ENCODE measurements at places on chromosomes 2 and 18.
A peak's percentile ranks its signal among the peaks of the same experiment; 100 is the strongest.

- DNase-seq: no peak
Measured at GRCh38 chr2:143907801-143908200, 612.1 kb downstream of the ZEB2 start.

DNA sequence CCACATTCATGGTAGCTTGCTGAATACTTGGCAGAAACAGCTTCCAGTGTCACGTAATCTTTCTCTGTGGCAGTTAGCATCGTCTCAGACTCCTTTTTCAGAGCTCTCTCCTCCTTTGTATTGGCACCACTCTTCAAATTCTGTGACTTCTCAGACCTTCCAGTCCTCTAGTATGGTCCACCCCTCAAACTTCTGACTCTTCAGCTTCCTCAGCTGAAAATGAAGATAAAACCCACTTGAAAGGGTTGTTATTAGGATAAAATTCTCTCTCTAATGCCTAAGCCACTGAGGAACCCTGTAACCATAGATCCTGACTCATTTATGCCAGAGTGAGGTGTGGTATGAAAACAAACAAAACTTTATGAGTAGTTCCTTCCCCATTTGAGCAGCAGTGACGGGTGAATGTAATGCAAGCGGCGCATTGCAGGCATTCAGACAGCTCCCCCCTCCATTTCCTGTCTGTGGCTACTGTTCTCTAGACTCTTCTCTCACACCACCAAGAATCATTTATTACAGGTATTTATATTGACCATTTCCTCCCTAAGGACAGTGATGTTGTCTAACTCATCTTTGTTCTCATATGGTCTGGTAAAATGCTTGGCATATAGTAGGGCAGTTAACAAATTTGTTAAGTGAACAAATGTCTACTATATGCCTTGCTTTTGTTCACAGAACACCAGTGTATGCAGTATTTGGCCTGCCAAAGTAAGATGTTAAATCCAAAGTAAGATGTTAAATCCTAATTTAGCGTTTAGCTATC, 35.3 kb downstream of the GALNT1 start:
- DNase-seq: no peak

- DNase-seq: no peak
Measured at GRCh38 chr2:176115883-176116813, at the start of gene HOXD10. TSS of gene HOXD10 (plus strand) at chr2:176116778. CDS start at chr2:176116834, 56 bp downstream.

DNA sequence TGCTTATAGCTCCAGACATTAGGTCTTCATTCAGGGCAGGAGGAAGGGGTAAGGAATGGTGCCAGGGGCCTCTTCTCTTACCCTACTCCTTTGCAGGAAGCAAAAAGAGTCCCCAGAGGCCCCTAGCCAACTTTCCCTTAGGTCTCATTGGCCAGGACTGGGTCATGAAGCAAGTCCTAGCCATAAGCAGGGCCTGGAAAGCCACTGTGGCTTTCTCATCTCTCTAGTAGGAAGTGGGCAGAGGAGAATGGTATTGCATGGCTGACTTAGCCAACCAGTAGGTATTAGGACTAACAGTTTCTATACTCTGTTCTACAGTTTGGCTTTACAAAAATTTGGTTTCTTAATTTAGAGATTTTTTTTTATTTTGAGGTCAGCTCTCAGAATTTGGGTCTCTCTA, 4.8 kb downstream of the FAM228A start:
- no peak for DNase-seq

- no peak for DNase-seq
Measured at GRCh38 chr2:239186516-239187357, 214.1 kb downstream of the HDAC4 start.

GRCh38 chr2:168939918-168940317, 38.8 kb downstream of the G6PC2 start:
- DNase-seq: no peak

GRCh38 chr18:58695772-58696171, 24.5 kb downstream of the MALT1 start:
- DNase-seq: no peak

DNA sequence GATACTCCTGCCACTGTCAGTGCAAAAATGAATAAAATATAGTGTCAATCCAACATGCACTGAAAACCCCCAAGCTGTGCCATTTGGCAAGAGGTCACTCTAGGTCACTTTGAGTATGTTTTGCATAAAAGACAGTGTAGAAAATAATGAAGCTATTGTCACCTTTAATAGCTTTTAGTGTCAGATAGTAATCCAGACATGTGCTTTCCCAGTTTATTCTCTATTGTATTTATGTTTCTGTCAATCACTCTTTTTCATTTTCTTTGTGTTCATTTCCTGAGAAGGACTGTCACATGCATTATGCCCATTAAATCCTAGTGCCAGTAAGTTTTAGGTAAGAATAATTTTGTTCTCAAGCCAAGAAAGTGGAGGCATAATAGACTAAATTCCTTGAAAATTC, 1073.9 kb upstream of the CDH2 start:
- no peak for DNase-seq

DNA sequence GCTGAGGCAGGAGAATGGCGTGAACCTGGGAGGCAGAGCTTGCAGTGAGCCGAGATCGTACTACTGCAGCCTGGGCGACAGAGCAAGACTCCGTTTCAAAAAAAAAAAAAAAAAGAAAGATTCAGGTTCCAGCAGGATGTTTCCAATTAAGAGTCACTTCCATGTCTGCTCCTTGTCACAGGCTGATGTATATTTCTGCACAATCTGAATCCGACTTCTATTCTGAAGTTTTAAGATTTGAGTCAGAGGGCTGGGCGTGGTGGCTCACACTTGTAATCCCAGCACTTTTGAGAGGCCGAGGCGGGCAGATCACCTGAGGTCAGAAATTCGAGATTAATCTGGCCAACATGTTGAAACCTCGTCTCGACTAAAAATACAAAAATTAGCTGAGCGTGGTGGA, 24.7 kb downstream of the SNRPD1 start:
- DNase-seq: no peak

DNA sequence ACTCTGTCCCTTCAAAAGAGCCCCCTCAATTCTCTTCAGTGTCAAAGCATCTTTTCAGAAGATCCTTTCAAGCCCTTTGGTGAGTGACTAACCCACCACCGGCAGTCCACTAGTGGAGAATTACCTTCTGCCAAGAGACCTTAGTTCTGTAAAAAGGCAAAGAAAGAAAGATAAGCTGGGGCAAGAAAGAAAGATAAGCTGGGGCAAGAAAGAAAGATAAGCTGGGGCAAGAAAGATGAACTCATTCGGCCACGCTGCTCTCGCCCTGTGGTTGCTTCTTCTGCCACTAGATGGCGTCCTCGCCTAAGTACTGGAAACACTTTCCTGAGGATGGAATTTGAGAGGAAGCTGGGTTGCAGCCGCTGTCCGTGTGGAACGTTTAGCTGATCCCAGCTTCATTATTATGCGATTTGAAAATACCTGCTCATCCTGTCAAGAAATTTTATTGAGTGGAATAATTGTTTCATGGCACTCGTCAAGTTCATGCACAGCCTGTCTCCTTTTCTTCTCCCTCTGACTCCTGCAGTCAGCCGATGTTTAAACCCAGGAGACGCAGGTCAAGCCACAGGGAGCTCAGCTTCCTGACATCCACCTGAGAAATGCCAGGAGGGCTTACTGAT, 17.3 kb upstream of the ANXA4 start:
- DNase-seq: peak; percentile 71

- DNase-seq: no peak
Measured at GRCh38 chr2:96584017-96584416, 47.5 kb downstream of the ARID5A start.

GRCh38 chr2:150137338-150138069, 350.0 kb downstream of the RND3 start:
- no peak for DNase-seq

DNA sequence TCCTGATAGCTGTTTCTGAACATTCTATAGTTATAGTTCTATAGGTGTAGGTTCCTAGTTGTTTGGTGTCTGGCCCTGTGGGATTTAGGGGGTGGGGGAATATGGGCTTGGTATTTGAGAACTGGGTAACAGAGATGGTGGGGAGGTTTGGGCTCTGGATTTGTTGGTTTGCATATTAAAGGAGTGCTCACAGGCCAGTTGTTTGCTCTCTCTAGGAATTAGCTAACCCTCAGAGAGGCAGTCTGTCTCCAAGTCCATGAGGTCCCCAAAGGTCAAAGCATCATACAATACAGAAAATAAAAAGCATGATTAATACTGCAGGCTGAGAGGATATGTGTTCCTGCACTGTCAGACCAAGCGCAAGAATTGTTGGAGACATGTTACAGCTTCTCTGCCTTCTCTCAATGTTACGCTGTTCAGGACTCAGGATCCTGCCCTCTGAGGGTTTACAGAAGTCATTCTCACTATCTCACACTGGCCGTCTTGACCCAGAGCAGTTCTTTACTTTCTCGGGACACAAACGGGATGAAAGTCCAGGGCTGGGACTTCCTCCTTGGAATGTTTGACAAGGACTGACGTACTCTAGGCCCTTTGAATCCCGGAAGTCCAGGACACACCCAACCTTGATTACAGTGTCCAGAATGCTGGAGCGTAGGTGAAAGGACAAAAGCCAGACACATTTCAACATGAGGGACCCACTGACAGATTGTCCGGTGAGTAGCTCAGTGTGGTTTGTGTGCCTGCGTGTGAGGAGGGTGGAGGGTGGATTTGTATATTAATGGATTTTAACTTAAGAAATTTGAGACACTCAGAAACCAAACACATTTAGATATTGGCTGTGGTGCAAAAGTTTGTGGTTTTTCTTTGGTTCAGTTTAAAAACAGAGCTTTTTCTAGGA, at the start of gene NOSTRIN:
Gene NOSTRIN, plus strand, starts transcription at position 677 of the 898 bp plus-strand sequence. Its CDS starts 10 bp downstream, at position 687.
- no peak for DNase-seq

DNA sequence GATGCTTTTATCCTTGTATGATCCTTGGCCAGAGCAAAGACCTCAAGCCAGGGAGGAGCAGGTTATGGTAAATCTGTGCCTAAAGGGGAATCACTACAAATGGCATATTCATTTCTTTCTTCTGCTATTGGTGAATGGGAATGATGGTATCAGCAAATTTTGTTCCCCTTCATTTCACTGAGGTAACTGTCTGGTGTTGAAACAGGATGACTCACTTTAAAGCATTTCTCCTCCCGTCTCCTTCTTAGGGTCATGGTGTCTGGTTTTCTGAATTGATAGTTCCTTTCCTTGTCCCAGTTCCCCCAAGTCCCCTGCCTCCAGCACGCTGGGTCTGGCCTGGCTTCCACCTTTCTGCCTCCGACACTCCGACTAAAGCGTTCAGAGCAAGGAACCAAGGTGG, 109.2 kb downstream of the MREG start:
- DNase-seq: no peak

DNA sequence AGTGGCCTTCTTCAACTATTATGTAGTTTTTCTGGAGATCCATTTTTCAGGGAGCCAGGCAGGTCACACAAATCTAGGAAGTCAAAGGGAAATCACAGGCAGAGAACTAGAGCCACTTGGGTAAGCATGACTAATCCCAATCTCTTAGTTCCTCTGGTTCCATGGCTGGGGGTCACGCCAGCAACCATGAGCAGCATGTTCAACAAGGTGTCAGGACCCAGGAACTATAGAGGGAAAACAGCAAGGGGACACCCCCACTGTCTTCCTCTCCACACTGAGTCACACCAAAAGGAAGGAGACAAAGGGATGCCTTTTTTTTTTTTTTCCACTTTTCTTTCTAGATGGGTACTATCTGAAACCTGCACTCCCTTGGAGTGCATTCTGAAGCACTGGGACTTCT, 250.9 kb downstream of the OTX1 start:
- no peak for DNase-seq

DNA sequence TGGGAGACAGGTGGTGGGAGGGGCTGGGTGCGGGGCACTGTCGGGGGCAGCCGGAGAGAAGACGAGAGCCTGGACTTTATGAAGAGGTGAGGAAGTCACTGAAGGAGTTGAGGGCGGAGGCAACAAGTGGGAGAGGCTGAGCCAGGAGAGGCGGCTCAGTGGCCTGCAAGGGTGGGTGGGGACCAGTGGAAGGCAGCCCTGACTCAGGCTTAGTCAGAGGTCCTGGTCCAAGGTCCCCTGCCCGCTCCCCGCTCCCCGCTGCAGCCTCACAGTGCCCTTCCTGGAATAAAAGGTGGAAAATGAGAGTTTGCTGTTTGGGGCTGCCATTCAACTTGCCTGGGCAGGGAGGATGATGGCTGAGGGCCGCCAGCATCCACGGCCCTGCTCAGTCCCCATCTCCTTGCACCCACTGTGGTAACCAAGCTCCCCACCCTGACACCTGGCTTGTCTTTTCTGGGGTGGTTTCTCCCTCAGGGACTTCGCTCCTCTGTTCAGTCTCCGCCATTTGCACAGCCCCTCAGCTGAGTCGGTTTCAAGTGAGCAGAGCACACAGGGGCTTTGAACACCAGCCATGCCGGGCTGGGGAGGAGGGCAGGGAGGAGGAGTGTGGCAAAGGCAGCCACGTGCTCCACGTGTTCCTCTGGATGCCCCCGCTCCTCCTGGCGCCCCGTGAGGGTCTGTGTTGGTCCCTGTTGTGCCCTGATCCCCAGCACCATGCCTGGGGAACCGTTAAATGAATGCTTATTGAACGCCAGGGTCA, 13.7 kb upstream of the RALB start:
- DNase-seq: no peak

- DNase-seq: peak; percentile 3
Measured at GRCh38 chr2:228681426-228681825, 499.9 kb upstream of the SPHKAP start.

DNA sequence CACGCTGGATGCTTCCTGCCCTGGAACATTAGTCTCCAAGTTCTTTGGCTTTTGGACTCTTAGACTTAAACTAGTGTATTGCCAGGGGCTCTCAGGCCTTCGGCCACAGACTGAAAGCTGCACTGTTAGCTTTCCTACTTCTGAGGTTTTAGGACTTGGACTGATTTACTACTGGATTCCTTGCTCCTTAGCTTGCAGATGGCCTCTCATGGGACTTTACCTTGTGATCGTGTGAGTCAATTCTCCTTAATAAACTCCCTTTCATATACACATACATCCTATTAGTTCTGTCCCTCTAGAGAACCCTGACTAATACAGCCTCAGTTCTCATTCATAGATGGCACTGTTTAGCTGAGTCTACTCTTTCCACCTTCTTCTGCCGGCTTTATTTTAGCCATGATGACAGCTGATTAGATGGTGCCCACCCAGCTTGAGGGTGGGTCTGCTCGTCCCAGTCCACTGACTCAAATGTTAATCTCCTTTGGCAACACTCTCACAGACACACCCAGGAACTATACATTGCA, 389.1 kb downstream of the NYAP2 start:
- no peak for DNase-seq

DNA sequence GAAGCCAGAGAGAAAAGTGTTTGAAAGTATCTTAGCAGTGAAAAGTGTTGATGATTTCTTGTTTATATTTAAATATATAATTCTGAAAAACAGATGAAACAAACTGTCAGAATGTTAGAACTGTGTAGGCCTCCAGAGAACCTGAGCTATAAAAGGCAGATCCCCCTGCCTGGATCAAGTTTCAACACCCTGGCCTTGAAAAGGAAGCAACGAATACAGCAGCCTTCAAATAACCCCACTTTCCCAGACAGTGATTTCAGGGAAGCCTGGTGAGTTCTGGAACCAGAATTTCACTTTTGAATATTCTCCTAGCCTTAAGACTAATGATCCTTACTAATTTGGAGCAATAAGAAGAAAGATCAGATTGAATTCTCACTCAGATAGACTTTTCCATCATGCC, 13.3 kb upstream of the TRIM43 start:
- no peak for DNase-seq

DNA sequence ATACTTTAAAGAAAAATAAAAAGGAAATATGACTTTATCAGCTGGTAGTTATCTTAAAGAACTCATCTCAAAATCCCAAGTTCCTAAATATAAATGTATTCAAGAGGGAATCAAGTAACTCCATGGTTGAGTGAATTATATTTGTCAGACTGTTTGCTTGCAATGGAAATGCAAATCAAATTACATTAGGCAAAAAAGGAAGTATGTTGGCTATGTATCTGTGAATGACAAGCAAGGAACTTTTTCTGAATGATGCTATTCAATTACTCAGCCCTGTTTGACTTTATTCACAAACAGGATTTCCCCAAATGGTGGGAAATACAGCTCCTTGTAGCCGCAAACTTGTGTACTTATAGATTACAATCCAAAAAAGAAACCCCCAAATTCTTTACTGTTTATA, 309.1 kb downstream of the ARL6IP6 start:
- no peak for DNase-seq
